Stimulated activated effector memory CD8-positive, alpha-beta T cell treated with anti-CD3 and anti-CD28 coated beads, Interleukin-12 subunit alpha, Interleukin-12 subunit beta, amount 100 ng/mL, for 72 hours (primary cell): ENCODE measurements at places on chromosomes 2 and 18.
A peak's percentile ranks its signal among the peaks of the same experiment; 100 is the strongest.

DNA sequence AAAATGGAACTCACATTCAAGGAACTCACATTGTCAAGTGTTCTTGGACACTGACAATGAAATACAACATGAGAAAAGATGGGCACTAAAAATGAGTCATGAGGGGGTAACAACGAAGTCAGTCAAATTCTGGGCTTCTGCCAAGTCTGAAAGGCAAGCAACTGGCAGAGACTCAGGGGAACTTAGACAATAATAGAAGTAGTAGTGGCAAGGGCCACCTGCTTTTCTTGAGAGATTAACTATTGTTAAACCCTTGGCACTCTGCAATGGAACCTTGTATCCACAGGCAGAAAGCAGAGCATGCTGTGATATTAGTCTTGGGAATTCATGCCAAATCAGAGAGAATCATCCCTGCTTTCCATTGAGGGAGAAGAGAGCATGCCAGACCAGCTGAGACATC is 382.6 kb upstream of the CDH2 start:
- DNase-seq, result no peak

- DNase-seq, result no peak
Observed at GRCh38 chr2:176461098-176461808, 192.0 kb downstream of the MTX2 start.

DNA sequence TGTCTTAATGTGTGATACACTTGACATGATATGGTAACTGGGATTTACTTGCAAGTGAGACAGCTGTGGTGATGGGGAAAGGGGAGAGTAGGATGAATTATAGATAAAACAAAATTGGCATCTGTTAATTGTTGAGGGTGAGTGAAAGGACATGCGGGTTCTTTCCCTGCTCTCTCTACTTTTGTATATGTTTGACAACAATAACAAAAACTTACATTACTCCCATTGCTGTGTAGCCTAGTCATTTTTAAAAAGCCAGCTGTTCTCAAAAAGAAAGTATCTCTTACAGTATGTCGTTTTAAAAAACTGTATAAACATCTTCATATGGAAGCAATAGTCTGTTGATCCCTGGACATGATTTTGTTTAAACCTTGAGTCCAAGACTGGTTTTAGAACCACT is 117.6 kb downstream of the MYO1B start:
- DNase-seq, result no peak

DNA sequence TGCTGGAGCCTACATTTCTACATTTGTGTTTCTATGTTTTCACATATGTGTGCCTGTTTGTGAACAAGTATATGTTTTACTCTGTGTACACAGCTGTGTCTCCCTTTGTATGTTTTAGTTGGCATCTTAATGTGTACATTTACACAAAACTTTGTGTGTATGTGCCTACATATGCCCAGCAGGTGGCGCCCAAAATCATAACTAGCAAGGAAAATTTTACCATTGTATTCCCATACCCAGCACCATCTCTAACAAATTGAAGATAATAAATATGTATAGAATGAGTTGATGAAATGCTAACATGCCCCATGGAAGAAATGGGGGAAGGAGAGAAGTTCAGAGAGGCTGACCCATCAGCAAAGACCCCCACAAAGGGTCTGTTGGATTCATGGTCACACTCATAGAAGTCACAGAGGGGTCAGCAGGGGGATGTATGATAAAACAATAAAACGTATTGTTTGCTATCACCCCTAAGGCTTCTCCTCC is 48.1 kb downstream of the PKDCC start:
- peak; percentile 52 for DNase-seq

GRCh38 chr2:42998721-42999120 is 206.3 kb upstream of the HAAO start:
- DNase-seq, result no peak

DNA sequence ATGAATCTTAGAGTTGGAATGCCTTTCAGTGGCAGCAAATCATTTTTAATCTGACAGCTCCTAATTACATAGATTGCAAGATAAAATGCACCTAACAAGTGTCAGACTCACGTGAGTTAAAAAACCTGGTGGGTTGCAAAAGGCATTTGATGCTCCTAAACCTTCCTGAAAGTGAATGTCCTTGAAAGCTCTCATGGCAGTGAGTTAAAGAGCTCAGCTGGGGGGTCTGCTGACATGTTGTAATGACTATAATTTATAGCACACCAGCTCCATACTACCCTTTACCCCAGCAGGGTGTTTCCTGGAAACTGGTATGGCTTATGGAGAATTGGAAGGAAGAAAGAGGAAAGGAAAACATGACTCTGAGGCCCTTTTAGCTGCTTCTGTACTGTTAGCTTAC is 91.9 kb upstream of the CAVIN2 start:
- DNase-seq, result no peak

- DNase-seq, result no peak
Observed at GRCh38 chr18:64405161-64405560, 256.3 kb upstream of the LINC00305 start.

- no peak for DNase-seq
Observed at GRCh38 chr2:206049392-206049791, 36.6 kb downstream of the INO80D start.

DNA sequence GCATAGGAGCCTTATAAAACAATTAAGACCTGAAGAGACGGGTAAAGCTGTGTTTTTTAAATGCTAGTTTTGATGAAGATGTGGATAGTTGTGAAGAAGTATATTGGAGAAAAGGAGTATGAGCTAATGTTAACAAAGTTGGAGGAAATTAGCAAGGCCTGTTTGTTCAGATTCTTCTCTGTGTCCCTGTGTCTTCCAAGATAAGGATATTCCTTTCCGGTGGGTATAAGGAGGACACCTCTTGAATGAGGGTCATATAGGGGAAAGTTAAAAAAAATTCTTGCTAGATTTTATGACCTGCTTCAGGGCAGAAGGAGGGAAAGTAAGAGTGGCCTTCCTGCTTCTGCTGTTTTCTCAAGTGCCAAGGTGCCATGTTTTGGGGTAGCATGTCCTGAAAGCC is 59.0 kb downstream of the CCDC68 start:
- no peak for DNase-seq

- DNase-seq, result no peak
Observed at GRCh38 chr2:144674071-144674470, 154.2 kb upstream of the ZEB2 start.

DNA sequence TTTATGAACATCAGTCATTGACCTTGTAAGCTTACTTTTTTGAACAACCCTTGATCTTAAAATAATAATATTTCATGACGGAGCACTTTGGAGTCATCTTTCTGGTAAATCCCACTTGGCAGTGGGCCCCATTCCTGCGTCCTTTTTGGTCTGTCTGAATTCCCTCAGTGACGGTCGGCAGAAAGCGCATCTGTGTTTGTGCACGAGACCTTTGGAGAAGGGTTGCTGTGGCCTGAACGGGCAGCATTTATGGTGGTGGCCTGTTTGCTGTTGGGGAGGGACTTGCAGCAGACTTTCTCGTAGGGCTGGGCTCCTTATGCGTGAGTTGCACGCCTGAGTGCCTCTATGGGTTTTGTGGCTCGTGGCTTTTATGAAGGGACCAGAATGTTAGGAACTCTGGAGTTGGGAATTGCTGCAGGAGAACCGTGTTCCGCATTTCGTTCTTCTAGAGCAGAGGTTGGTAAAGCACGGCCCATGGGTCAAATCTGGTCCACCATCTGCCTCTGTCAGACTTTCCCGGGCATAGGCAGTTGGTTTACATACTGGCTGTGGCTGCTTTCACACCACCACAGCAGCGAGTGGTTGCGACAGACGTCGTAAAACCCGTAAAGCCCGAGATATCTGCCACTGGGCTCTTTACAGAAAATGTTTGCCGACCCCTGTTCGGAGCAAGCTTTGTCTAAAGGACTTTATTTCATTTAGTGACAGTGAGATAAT is 30.8 kb downstream of the LPIN1 start:
- no peak for DNase-seq
